Sigmoid colon (tissue), 7 donors: ENCODE measurements at places on chromosomes 7 and 10. TPM values are rescaled to one million over a fixed set of nuclear protein-coding genes. Genes with fewer than 3 reads are reported as not detected.

GARIN1A gene
- 3.0 TPM for total RNA-seq

- no peak for DNase-seq
Measured at GRCh38 chr10:3287572-3288445, 115.2 kb upstream of the PITRM1 start.

DNA sequence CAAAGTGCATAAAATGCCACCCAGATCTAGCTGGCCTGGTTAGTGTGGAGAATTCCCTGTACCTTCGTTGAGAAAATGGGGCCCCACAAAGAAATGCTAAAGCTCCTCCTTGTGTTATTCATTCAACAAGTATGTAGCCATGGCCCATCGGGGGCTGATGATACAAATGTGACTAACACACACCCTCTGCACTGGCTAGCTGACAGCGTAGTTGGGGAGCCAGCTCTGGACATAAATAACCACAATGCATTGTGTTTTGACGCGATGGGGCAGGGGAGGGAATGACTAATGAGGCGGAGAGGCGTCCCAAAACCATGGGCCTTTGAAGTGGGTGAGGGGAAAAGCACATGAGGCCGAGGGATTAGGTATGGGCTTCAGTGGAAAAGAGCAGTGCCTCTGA, 28.2 kb upstream of the ASL start:
- no peak for DNase-seq

- DNase-seq: no peak
Measured at GRCh38 chr7:29588212-29588611, 24.6 kb downstream of the PRR15 start.

DNA sequence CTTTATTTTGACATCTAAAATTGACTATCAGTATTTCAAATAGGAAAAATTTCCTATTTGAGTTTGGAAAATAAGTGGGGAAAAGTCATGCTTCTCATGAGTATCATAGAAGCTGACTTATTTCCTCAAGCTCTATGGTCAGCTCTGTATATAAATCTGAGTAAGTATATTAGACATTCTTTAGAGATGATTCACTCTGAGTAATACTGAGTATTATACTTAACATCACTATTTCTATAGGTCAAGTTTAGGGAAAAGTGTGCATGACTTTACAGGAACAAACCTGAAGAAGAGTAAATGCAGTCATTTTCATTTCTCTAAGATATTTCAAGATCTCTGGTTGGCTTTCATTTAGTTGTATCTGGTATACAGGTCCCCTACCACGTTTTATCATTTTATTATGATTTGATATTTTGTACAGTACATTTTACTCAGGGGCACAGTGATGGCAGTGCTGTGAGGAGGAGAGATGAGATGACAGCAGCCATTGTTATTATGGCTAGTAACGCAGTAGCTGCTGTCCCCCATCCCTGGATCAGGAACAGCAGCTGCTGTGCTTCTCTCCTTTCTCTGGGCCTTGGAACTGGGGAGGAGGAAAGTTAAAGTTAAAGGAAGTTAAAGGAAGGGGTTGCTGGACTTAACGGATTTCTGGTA, 15.2 kb downstream of the SND1 start:
- DNase-seq: no peak

DNA sequence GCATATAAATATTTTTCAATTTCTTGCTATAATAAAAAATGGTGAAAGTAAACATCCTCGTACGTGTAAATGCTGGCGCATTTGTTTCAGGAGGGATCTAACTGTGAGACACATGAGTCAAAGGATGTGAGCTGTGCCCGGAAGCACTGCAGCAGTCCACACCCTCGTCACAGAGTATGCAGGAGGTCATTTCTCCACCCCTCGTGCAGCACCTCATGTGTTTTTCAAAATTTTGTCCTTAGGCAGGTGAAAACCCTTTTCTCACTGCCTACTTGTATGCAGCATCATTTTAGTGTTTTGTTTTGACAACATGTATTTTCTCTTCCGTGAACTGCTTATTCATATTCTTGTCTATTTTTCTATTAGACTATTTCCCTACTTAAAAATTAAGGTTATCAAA, 162.7 kb downstream of the AVL9 start:
- no peak for DNase-seq

WIPF3 gene
- total RNA-seq: 4.7 TPM

DNA sequence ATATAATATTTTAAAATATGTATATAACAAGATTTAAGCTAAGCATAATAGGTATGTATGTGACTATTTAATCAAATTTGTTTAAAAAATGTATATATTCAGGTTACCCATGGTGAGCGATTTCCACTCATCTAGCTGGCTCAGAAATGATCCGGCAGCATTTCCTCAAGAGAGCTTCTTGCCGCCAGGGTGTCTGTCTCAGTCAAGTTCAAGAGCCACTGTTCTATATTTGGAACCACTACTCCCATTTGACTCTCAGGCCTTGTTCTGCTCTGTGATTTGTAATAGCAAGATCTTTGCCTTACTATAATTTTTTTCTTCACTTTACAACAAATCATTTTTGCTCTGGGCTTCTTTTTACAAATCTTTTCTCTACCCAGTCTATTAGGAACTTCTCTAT, 48.7 kb upstream of the CNTNAP2 start:
- DNase-seq: no peak

CCDC7 gene
- total RNA-seq: 56.1 TPM

- DNase-seq: no peak
Measured at GRCh38 chr10:113104047-113104446, 154.0 kb downstream of the TCF7L2 start.

PON1 gene
- total RNA-seq: 0.16 TPM
